ENCODE measurements at places on chromosomes 6 and 20.

- 0 out of 2 replicates have a peak overlapping the region, but pooled peaks have one; percentile 4 for H3K27ac ChIP-seq
- peaks cover 20% of the 10 kb centered on the region for H3K4me1 ChIP-seq
- no peaks in the 10 kb centered on the region for H3K27me3 ChIP-seq
Measured at GRCh38 chr20:19802492-19803158, 44.6 kb downstream of the RIN2 start.

- H3K4me1 ChIP-seq = peaks cover 4% of the 10 kb centered on the region
- H3K27ac ChIP-seq = no peak overlapping the region
- H3K36me3 ChIP-seq = peaks cover 25% of the 10 kb centered on the region
- no peak overlapping the region for H3K4me3 ChIP-seq
Measured at GRCh38 chr20:13819885-13820645, 35.2 kb downstream of the NDUFAF5 start.

GRCh38 chr6:84867521-84867920 is 103.1 kb upstream of the TBX18 start:
- no peaks in the 10 kb centered on the region for H3K36me3 ChIP-seq
- no peak for DNase-seq
- 0 out of 2 replicates have a peak, but pooled peaks cover 2% of the 10 kb centered on the region for H3K27me3 ChIP-seq
- no peaks in the 10 kb centered on the region for H3K4me1 ChIP-seq
- H3K4me3 ChIP-seq = no peak overlapping the region

DNA sequence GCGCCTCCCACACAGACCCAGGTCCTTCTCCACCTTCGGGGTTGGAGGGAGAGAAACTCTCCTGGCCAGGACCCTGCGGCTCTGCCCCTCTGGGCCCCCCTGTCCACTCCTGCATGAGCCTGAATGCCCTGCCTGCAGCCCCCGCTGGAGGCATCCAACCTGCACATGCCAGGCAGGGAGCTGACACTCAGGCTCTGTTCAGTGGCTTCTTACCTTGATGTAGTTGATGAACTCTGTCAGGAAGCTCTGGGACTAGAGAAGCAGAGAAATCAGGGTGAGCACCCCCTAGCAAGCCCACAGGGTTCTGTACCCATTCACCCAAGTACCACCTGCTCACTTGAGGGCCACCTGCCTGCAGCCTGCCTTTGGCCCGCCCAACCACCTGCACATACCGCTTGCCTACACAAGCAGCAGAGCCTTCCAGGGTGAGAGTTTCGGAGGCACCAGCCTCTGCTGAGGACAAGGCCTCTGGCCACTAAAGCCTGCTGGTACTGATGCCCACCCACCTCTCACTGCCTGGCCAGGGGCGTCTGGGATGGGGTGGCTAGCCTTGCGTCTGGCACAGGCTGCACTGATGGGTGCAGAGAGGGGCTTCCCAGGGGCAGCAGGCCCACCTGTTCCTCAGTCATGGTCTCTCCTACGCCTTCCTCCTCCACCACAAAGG is 9.7 kb downstream of the DDRGK1 start:
- H3K4me3 ChIP-seq = no peak overlapping the region
- DNase-seq = no peak
- H3K27me3 ChIP-seq = no peaks in the 10 kb centered on the region
- no peak overlapping the region for H3K27ac ChIP-seq

- DNase-seq = no peak
- peaks cover 4% of the 10 kb centered on the region for H3K4me1 ChIP-seq
- H3K27me3 ChIP-seq = no peaks in the 10 kb centered on the region
- no peak overlapping the region for H3K4me3 ChIP-seq
- H3K36me3 ChIP-seq = no peaks in the 10 kb centered on the region
Measured at GRCh38 chr20:34998331-34998950, 42.8 kb downstream of the MYH7B start.

- H3K36me3 ChIP-seq = no peaks in the 10 kb centered on the region
- no peak overlapping the region for H3K4me3 ChIP-seq
- DNase-seq = no peak
- no peaks in the 10 kb centered on the region for H3K27me3 ChIP-seq
Measured at GRCh38 chr6:168905451-168906090, 348.1 kb downstream of the THBS2 start.

- no peaks in the 10 kb centered on the region for H3K36me3 ChIP-seq
- H3K4me1 ChIP-seq = no peaks in the 10 kb centered on the region
- H3K27me3 ChIP-seq = no peaks in the 10 kb centered on the region
- H3K27ac ChIP-seq = no peak overlapping the region
Measured at GRCh38 chr6:68778356-68779020, 143.4 kb downstream of the ADGRB3 start.

DNA sequence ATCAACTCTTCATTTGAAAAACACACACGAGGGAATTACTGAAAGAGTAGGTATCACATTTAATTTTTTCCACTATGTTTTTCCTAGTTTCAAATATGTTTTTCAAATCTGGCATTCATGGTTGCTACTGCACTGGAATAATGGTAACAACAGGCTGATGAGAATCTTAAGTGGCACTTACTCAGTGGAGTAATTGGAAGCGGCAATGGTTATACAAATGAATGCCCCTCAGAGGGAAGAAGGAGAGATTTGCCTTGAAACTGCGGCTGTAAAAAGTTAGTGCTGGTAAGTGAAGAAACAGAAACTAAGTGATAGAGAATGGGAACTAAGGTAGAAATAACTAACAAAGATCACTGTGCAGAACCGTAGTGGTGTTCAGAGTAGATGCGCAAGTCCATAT is 41.0 kb upstream of the PDE7B start:
- no peaks in the 10 kb centered on the region for H3K27me3 ChIP-seq
- DNase-seq = no peak
- H3K27ac ChIP-seq = no peak overlapping the region
- H3K36me3 ChIP-seq = no peaks in the 10 kb centered on the region
- no peaks in the 10 kb centered on the region for H3K4me1 ChIP-seq

DNA sequence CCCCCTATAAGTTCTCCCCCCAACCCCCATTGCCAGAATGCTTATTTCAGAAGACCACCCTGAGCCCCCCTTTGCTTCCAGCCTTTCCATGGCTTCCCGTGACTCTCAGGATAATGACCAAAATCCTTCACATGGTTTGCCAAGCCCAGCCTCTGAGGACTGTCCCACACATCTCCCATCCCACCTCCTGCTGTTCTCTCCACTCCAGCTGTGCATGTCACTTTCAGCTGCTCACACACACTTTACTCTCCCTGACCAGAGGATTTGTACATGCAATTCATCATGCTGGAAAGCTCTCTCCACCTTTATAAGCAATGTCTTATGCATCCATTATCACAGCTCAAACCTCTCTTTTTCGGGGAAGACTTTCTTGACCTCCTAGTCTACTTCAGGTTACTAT is 164.2 kb downstream of the PRL start:
- H3K4me1 ChIP-seq = no peaks in the 10 kb centered on the region
- H3K36me3 ChIP-seq = no peaks in the 10 kb centered on the region
- no peak for DNase-seq
- H3K27ac ChIP-seq = no peak overlapping the region
- H3K27me3 ChIP-seq = no peaks in the 10 kb centered on the region

DNA sequence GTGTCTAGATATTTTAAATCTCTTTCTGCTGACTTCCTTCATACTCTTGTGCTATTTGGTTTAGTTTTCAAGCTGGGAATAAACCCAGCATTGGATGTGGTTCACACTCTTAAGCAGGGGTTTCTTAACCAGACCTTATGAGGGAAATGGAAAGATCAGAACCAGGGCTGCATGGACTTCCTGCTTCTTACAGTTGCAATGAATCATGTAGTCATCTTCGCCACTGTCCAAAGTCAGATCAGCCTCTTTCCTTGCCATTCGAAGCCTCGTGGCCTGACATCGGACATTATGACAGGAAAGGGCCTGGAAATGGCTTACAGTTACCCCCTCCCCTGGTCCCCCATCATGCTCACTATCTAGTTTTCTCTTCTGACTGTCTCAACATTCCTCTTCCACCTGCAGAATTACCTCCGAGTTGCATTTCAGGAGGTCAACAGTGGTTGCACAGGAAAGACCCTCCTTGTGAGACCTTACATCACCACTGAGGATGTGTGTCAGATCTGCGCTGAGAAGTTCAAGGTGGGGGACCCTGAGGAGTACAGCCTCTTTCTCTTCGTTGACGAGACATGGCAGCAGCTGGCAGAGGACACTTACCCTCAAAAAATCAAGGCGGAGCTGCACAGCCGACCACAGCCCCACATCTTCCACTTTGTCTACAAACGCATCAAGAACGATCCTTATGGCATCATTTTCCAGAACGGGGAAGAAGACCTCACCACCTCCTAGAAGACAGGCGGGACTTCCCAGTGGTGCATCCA is 16.8 kb upstream of the NAA20 start:
- H3K4me1 ChIP-seq = peaks cover 18% of the 10 kb centered on the region
- H3K36me3 ChIP-seq = no peaks in the 10 kb centered on the region
- H3K27ac ChIP-seq = no peak overlapping the region
- H3K4me3 ChIP-seq = no peak overlapping the region
- no peak for DNase-seq
- H3K27me3 ChIP-seq = no peaks in the 10 kb centered on the region

- no peak for DNase-seq
- no peaks in the 10 kb centered on the region for H3K4me1 ChIP-seq
- H3K36me3 ChIP-seq = no peaks in the 10 kb centered on the region
- no peak overlapping the region for H3K27ac ChIP-seq
Measured at GRCh38 chr6:100663219-100663863, 198.6 kb upstream of the SIM1 start.

DNA sequence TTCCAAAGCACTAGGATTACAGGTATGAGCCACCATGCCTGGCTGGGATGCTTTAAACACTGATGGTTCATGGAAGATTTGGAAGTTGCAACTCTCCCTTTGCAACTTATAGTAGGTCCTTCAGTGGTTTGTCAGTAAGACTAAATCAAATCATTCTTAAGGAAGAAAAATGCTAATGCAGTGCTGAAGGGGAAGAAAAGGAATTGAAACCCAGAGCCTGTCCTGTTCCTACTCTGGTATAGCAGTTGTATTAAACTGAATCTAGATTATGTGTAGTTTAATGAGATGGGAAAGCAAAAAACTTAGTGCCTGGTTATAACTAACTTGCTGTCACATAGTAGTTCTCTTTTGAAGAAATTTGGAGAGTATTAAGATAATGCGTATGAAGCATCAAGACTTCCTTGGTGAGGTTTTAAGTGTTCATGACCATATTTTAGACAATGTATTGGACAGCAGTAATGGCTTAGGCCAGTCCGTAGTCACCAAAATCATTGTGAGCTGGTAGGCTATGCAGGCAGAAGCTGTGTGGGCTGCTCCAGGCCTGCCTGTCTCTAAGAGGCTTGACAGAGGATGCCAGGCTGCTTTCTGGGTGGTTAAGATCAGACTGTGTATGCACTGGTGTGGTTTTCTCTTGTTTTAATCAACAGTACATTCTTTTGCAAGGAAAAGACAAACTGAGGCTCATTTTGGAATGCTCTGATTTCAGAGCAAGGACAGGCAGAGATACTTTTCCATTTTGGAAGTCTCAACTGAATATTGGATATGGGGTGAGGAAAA is 14.0 kb downstream of the PAQR8 start:
- no peaks in the 10 kb centered on the region for H3K4me1 ChIP-seq
- no peaks in the 10 kb centered on the region for H3K27me3 ChIP-seq

GRCh38 chr6:11964729-11965335 is 47.3 kb upstream of the HIVEP1 start:
- no peaks in the 10 kb centered on the region for H3K27me3 ChIP-seq
- no peaks in the 10 kb centered on the region for H3K4me1 ChIP-seq
- no peaks in the 10 kb centered on the region for H3K36me3 ChIP-seq

GRCh38 chr6:105113422-105113821 is 66.4 kb downstream of the POPDC3 start:
- no peak overlapping the region for H3K4me3 ChIP-seq
- H3K4me1 ChIP-seq = no peaks in the 10 kb centered on the region
- no peak overlapping the region for H3K27ac ChIP-seq
- no peaks in the 10 kb centered on the region for H3K27me3 ChIP-seq
- DNase-seq = no peak
- H3K36me3 ChIP-seq = no peaks in the 10 kb centered on the region

GRCh38 chr6:117222861-117223260 is 42.5 kb upstream of the VGLL2 start:
- H3K4me3 ChIP-seq = no peak overlapping the region
- no peak overlapping the region for H3K27ac ChIP-seq

DNA sequence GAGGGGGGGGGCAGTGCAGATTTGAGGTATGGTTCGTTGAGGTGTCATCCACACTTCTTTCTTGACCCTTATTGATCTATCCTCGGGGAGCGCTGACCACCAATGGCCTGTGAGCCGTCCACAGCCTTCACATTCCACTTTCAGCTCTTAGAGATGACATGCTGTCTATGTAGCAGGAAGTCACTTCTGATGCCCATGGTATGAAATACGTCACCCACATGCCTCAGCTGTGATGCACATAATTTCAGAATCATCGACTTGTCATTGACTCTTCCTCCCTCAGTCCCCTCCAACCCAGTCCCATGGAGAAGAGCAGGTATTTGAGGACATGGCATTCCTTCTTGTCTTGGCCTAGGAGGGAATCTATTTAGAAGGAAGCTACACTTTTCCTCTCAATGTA is 4.7 kb upstream of the ADGRF5 start:
- 0 out of 2 replicates have a peak, but pooled peaks cover 2% of the 10 kb centered on the region for H3K27me3 ChIP-seq
- H3K36me3 ChIP-seq = no peaks in the 10 kb centered on the region
- no peaks in the 10 kb centered on the region for H3K4me1 ChIP-seq
- no peak overlapping the region for H3K4me3 ChIP-seq

DNA sequence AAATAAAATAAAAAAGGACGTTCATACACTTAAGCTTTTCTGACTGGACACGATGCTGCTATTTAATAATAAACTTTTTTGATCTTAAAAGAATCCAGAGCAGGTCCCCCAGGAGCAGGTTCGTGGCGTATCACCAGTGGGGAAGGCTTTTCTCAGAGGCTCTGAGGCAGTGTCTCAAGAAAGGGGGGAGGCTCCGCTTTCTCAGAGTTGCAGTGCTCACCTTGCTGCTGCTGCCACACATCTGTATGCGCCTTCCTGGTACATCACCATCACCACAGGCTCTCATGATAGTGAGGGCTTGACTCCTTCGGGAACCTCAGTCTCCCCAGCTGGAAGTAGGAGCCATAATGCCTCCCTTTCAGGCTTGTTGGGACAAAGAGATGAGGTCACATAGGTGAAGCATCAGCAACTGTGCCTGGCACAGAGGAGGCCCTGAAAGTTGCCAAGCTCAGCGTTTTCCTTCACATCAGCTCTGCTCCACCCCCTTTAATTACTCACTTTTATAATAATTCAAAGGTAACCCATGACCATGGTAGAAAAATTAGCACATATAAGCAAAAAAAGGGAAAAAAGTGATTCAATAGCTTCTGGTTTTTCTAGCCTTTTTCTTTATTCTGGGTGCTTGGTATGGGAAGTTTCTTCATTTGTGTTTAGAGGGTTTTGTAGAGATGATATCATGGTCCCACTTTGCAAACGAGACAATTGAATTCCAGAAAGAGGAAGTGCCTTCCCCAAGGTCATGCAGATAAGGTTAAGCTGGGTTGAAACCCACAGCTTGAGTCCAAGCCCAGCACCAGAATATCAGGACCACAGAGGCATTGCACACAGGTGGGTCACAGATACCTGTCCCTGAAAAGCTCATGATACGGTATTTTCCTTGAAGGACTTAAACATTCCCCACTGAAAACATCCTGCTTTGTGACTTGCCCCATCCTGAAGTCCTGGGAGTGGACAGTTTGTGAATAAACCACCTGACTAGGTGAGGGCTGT is 24.5 kb downstream of the SRSF3 start:
- H3K27me3 ChIP-seq = no peaks in the 10 kb centered on the region
- peaks cover 10% of the 10 kb centered on the region for H3K4me1 ChIP-seq
- no peak overlapping the region for H3K4me3 ChIP-seq
- H3K36me3 ChIP-seq = no peaks in the 10 kb centered on the region

GRCh38 chr20:1299522-1299921 is 29.4 kb downstream of the SDCBP2 start:
- no peaks in the 10 kb centered on the region for H3K27me3 ChIP-seq
- no peak for DNase-seq

Measured in Karpas-422 (cell line).